Iris pigment epithelial cell (primary cell): ENCODE measurements at places on chromosomes 12 and 14.

DNA sequence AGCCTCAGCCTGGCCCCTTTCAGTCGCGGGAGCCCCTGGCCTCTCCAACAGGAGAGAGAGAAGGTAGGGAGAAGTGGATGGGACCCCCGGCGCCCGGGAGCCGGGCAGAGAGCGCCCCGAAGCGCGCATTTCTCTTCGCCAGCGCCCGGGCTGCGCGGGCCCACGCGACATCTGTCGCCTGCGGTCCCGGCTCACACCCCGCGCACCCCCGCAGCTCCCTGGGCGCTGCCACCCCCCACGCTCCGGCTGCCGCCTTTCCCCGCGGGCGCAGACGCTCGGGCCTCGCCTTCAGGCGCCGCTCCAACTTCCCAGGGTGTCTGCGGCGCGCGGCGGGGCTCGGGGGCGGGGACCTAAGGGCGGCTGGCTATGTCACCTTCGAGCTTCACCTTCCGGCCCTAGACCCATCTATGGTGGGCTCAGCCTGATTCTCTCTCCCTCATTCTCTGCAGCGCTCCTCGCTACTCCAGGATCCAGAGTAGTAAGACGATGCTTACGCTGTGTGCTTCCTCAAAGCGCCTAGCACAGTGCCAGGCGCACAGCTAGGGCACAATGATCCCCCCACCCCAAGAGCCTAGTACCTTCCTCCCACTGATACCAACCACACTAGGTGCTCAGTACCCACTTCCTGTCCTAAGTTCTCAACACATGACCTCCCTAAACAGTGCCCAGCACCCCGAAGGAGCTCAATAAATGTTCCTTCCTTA, 1.6 kb downstream of the HRK start:
- no peak for DNase-seq

- DNase-seq: peak; percentile 27
Measured at GRCh38 chr12:102824218-102824835, 92.7 kb downstream of the PAH start.

DNA sequence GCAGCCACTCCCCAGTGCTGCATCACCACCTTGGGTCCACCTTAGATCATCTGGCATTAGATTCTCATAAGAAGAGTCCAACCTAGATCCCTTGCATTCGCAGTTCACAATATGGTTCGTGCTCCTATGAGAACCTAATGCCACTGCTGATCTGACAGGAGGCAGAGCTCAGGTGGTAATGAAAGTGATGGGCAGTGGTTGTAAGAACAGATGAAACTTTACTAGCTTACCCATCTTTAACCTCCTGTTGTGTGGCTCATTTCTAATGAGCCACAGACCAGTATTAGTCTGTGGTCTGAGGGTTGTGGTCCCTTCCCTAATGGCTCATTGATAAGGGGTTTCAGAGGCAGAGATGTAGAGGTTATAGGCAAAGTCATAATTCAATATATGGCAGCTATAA, 615.9 kb upstream of the MIS18BP1 start:
- DNase-seq: no peak

- no peak for DNase-seq
Measured at GRCh38 chr12:64833928-64834327, 9.5 kb downstream of the TBC1D30 start.

- DNase-seq: no peak
Measured at GRCh38 chr12:28601570-28602058, 411.4 kb downstream of the CCDC91 start.

DNA sequence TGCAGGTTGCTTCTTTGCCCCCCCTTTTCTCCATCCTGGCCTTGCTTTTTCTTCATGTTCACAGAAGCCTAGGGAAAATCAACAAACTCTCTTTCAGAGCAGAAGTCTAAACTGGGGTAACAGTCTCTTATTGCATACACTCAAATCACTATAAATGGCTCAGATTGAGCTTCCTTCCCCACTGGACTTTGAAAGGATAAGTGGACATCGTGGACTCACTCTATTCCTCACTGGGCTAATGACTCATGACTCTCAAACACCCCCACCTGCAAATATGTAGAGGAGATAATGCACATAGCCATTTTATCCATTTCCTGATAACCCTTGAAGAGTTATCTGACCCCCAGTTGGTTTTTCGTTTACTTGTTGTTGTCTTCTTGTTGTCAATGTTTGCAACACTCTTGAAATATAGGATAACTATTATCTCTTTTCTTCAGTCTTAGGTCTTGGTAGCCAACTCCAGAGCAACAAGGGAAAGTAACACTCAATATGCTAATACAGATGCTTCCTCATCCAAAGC, 221.3 kb downstream of the PIK3C2G start:
- DNase-seq: no peak

DNA sequence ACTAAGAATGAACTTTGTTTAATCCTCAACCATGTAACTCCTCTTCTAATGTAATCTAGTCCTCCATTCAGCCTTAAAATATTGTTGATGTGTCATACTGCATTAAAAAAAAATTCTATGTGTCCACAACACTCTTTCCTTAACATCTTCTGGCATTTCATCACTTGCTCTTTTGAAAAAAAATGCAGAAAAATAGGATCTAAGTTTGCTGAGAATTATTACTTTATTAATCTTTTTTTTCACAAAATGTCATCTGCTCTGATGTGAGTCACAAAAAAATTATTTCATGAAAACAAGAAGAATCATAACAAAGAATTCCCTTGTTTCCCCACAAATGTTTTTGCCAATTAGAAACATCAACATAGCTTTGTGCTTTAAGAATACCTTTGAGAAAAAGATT, 410.1 kb upstream of the MGAT4C start:
- DNase-seq: peak; percentile 13

GRCh38 chr12:114396869-114397719, 8.8 kb downstream of the TBX5 start:
- no peak for DNase-seq

DNA sequence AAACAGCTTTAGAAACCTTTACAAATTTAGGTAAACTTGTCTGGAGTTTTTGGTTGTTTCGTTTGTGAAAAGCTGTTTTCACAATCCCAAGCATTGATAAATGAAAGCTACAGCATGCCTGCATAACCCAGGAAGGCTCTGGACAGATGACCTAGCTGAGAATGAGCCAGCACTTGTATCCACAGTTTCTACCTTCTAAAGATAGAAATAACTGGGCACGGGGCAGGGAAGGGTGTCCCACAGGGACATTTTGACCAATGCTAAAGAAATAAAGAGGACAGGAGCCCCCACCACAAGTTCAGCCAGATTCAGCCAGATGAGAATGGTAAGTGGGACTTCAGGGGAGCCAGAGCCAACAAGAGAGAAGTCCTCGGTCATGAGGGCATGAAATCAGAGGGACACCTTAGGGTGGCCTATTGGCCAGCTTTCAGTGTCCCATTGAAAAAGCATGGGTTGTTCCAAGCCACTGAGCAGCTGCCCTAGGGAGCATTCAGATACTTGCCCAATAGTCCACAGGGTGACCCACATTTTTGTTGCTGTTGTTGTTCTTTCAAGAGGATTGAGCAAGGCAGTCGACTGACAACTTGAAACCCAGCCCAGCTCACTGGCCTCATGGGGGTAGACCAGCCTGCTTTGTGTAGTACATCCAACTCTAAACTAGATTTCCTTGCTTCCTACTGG, 140.3 kb upstream of the NUDT4 start:
- DNase-seq: peak; percentile 92

DNA sequence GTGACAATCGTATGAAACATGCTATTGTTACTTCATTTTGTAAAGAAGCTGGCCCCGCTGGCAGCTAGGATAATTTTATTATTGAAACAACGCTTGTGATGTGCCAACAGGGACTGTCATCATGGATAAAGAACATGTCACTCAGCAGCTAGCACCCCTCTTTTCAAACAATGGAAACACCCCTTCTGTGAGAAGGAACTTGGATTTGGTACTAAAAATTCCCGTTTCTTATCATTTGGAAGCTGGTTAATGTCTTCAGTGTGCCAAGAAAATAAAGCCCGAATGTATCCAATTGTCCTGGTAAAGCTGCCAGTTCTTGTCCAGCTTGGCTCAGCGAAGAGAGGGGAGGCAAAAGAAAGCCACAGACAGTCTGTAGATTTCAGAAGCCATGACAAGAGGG, 186.6 kb downstream of the PHLDA1 start:
- no peak for DNase-seq

GRCh38 chr12:131611416-131612091, 99.3 kb upstream of the SFSWAP start:
- no peak for DNase-seq

DNA sequence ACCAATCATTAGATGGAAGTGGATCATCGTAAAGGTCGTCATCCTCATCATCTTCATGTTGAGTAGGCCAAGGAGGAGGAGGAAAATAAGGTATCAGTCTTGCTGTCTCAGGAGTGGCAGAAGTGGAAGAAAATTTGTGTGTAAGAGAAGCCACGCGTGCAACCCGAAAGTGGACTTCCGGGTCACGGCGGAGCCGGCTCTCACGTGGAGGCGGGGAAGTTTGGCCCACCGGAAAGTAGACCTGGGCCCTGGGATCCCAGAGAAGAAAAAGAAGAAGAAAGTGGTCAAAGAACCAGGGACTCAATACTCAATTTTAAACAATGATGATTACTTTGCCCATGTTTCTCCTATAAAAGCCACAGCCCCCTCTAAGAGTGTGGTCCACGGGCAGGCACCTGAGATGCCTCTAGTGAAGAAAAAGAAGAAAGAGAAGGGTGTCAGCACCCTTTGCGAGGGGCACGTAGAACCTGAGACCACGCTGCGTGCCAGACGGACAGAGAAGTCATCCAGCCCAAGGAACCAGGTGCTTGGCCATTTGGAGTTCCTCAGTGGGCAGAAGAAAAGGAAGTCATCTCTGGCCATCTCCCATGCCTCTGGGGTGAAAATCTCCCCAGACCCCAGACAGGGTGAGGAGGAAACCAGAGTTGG, 365.8 kb downstream of the BCAT1 start:
- DNase-seq: no peak
